ENCODE measurements at places on chromosomes 4 and X.

DNA sequence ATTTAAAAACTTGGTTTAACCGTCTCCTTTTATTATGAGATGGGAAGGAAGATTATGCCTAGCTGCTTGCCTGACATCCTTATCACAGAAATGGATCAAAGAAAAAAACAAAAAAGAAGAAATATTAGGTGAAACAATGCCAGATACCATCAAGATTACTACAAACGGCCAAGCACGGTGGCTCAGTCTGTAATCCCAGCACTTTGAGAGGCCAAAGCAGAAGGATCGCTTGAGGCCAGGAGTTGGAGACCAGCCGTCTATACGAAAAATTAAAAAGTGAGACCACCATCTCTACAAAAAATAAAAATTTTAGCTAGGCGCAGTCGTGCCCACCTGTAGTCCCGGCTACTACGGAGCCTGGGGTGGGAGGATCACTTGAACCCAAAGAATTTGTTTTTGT lies 2.3 kb downstream of the FRYL start:
- no peaks in the 10 kb centered on the region for H3K27me3 ChIP-seq
- no peak overlapping the region for H3K27ac ChIP-seq
- no peak for DNase-seq

DNA sequence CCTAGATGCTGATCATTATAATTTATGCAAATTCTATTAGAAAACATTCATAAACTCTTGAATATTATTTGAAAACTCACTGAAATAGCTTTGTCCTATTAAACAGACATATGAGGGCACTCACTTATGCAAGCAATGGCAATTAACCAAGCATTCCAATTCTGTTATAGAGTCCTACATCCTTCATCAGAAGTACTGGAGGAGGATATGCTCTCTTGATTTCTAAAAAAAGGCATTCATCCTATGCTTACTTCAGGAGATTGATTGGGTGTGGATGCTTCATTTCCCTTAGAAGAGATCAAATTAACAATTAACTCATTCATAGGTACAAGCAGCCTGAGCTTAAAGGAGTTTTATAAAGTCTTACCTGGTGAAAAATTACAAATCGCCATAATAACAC lies 1317.2 kb downstream of the PCDH7 start:
- no peak overlapping the region for H3K4me3 ChIP-seq
- H3K4me1 ChIP-seq = no peaks in the 10 kb centered on the region
- no peak overlapping the region for H3K27ac ChIP-seq
- no peaks in the 10 kb centered on the region for H3K36me3 ChIP-seq
- H3K27me3 ChIP-seq = no peaks in the 10 kb centered on the region

DNA sequence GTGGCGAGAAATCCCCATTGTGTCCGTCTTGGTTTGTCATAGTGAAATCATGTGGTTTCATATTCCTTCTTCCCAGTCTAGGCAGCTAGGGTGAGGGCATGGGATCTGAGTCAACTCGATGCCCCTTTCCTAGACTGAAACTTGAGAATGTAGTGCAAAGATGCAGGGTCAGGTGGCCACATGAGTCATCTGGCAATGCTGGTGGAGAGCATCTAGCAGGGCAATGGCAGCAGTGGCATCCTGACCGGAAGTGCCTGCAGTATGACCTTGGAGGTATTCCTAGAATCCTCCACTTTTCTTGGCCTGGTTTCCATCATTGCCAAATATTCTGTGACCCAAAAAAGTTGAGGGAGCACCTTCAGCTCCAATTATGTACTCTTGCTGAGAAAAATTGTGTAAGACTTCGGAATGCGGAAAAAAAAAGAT lies 39.1 kb upstream of the TMEM184C start:
- no peak overlapping the region for H3K4me3 ChIP-seq
- no peaks in the 10 kb centered on the region for H3K4me1 ChIP-seq
- no peak for DNase-seq
- H3K36me3 ChIP-seq = no peaks in the 10 kb centered on the region
- peaks cover 3% of the 10 kb centered on the region for H3K27me3 ChIP-seq

DNA sequence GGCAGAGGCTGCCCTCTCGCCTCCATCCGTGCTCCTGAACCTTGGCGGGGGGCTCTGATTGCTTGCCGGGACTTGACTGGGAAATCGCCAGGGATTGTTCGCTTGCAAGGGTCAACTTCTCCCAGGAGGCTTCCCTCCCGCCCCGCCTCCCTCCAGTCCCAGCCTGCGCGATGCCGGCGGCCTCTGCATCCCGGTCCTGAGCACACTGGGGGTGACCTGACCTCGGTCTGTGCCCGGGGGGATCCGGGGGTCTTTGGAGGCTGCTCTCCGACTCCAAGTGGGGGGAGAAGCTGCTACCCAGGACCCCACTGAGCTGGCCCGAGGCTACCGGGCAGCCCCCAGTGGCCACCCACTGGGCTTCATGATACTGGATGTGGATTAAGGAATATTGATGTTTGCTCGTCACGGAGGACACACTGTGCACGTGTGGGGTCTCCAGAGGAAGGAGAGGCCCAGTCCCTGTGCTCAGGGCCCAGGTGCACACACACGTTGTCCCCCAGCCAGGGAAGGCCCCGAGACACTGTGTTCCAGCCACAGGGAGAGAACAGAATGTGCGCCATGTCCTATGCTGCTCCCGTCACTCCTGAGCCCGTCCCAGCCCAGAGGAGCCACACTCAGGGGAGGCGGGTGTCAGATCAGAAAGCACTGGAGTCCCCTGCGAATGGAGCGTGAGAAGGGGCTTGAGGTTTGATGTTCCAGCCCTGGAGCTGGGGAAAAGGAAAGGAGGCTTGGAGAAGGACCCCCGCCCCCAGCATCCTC lies 55.9 kb upstream of the NKX1-1 start:
- H3K27me3 ChIP-seq = peaks cover 7% of the 10 kb centered on the region
- DNase-seq = no peak
- no peak overlapping the region for H3K4me3 ChIP-seq
- no peaks in the 10 kb centered on the region for H3K4me1 ChIP-seq

- peak overlapping the region; percentile 91 for H3K4me3 ChIP-seq
- H3K27me3 ChIP-seq = peaks cover 5% of the 10 kb centered on the region
- H3K4me1 ChIP-seq = peaks cover 40% of the 10 kb centered on the region
- peaks cover 40% of the 10 kb centered on the region for H3K36me3 ChIP-seq
- H3K27ac ChIP-seq = peak overlapping the region; percentile 87
- DNase-seq = peak; percentile 11
These were observed 672 bp downstream of the PGM2 start for GRCh38 chr4:37827030-37827685.

DNA sequence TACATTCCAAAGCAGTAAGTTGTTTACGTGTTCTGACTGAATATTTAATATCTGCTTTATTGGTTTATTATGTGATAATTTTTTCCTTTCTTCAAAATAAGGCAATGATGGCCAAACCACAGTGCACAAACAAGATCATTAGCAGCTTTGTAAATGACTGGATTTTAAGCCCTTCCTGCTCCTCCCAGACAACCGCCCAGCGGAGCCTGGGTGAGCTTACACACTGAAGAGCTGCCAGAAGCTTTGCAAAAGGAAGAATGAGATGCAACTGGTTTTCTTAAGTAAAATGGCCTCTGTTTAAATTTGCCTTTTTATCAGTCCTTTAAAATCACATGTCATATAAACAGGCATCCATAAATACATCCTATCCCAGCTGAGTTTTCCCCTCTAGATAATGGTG lies 52.2 kb downstream of the SPARCL1 start:
- no peaks in the 10 kb centered on the region for H3K27me3 ChIP-seq
- H3K27ac ChIP-seq = no peak overlapping the region

DNA sequence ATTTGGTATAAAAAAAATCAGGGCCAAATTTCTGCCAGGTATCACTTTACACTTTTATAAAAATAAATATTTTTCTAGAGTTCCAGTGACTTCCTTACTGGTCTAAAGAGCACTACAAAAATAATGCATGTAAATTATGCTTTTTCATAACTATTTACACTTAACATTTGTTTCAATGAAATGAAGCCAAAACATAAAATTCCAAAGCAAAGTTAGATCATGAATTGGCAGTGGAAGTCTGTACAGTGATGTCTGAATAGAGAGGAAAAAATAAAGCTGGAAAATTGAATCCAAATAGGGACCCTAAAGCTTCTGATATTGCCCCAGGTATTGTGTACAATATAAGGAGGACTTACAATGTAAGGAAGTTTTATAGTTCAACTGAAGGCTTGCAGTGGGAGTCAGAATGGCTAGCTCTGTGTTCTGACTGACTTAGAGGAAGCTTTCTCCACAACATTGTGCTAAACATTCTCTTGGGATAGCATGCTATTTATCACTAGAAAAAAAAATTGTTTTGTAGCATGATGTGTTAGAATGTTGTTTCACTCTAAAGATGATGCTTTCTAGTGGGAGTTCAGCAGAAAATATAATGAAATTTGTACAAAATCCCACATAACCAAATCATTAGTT lies 288.2 kb upstream of the UGT8 start:
- no peaks in the 10 kb centered on the region for H3K36me3 ChIP-seq
- no peak overlapping the region for H3K27ac ChIP-seq
- H3K27me3 ChIP-seq = no peaks in the 10 kb centered on the region
- H3K4me1 ChIP-seq = no peaks in the 10 kb centered on the region

DNA sequence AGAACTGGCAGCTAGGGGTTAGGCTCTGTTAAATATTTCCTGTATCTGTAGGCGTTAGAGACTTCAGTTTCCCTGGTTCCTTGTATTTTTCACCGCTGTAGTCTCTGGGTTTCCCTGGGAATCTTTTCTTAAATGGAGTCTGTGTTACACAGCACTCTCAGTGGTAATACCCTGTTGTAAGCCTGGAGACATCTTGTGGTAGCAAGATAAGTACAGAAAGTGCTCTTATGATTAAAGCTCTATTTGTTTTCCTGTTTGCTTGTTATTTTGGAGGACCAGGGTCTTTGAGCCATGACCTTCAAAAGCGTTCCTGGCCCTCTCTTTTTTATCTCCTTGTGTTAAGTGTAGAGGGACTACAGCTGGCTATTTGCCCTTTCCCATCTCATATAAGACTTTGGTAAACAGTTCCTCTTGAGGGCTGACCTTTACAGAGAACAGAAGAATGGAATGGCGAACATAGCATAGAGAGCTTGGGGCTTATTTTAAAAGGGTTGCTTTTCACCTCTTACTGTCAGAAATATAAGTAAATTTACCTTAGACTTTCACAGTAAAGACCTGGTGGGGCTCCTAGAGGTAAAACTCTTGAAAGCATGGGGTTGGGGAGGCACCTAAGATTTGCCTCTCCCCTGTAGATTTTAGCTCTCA lies 782.5 kb downstream of the FAT4 start:
- H3K4me3 ChIP-seq = no peak overlapping the region
- no peaks in the 10 kb centered on the region for H3K4me1 ChIP-seq
- H3K27me3 ChIP-seq = no peaks in the 10 kb centered on the region
- DNase-seq = no peak
- no peaks in the 10 kb centered on the region for H3K36me3 ChIP-seq

- H3K4me1 ChIP-seq = no peaks in the 10 kb centered on the region
- H3K4me3 ChIP-seq = no peak overlapping the region
- DNase-seq = no peak
These were observed 586.1 kb upstream of the PITX2 start for GRCh38 chr4:111208970-111209369.

- peaks cover 48% of the 10 kb centered on the region for H3K4me1 ChIP-seq
- no peak overlapping the region for H3K27ac ChIP-seq
- H3K27me3 ChIP-seq = no peaks in the 10 kb centered on the region
These were observed 75.7 kb downstream of the FAM114A1 start for GRCh38 chr4:38943343-38943742.

DNA sequence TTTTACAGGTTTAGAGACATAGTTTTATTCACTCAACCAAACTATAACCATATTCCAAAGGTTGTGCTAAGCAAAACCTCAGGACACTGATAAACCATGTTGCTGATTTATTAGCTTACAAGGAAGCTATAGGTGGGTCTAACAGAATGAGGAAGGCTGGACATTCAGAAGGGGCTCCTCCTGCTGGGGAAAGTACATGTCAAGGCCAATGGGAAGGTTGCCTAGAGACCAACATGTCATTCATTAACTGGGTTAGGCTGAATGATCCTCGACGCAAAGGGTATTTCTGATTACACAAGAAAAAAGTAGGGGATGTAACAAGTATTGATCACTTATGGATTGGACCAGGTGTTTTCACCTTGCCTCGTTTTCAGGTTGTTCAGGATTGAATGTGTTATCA lies 30.3 kb downstream of the SLC10A6 start:
- no peak overlapping the region for H3K27ac ChIP-seq
- H3K27me3 ChIP-seq = no peaks in the 10 kb centered on the region
- no peaks in the 10 kb centered on the region for H3K36me3 ChIP-seq
- no peak for DNase-seq

DNA sequence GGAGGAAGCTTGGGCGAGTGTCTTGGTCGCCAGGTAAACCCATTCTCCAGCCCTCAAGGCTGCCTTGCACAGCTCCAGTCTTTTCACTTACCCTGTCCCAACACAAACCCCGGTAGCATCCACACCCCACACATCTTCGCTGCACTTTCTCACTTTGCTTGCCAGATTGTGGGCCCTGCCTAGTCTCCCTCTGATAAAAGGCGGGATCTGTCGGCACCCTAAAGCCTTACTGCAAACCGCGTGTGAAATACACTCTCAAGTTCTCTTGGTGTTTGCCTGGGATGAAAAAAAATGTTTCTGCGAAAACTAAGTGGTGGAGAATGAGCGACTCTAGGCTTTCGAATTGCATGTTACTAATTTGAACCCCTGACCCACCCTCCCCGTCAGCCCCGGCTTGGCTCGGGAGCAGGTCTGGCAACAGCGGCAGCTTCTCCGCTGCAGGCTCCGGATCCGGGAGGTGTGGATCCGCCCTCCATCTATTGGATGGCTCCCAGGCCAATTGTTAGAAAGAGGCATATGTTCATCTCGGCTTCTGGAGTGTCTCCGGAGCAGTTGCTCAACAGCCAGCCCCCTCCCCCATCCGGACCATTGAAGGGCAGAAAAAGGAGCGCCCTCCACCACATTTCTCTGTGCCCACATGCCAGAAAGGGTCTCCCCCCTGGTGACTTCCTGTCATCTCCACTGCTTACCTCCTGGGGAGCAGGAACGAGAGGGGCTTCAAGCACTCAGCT lies 3.0 kb upstream of the CITED1 start:
- H3K27ac ChIP-seq = no peak overlapping the region
- H3K4me3 ChIP-seq = no peak overlapping the region
- H3K4me1 ChIP-seq = peaks cover 14% of the 10 kb centered on the region
- no peak for DNase-seq
- no peaks in the 10 kb centered on the region for H3K36me3 ChIP-seq

GRCh38 chr4:27096142-27096824 lies 235.6 kb downstream of the STIM2 start:
- H3K4me1 ChIP-seq = no peaks in the 10 kb centered on the region
- no peak overlapping the region for H3K27ac ChIP-seq
- H3K27me3 ChIP-seq = no peaks in the 10 kb centered on the region
- no peaks in the 10 kb centered on the region for H3K36me3 ChIP-seq

DNA sequence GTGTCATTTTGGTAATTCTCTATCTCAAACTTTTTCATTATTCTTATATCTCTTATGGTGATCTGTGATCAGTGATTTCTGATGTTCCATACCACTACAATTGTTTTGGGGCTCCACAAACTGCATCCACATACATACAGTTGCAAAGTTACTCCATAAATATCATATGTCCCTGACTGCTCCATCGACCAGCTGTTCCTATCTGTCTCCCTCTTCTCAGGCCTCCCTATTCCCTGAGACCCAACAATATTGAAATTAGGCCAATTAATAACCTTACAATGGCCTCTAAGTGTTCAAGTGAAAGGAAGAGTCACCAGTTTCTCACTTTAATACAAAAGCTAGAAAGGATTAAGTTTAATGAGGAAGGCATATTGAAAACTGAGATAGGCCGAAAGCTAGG lies 108.7 kb downstream of the ANAPC10 start:
- no peak for DNase-seq
- H3K27ac ChIP-seq = no peak overlapping the region
- H3K4me1 ChIP-seq = peaks cover 1% of the 10 kb centered on the region
- peaks cover 11% of the 10 kb centered on the region for H3K36me3 ChIP-seq
- H3K4me3 ChIP-seq = no peak overlapping the region

GRCh38 chrX:46737041-46737440 lies 21.9 kb downstream of the SLC9A7 start:
- no peak overlapping the region for H3K27ac ChIP-seq
- no peak overlapping the region for H3K4me3 ChIP-seq
- DNase-seq = no peak

Measured in activated T-helper 2 cell treated with anti-CD3 and anti-CD28 coated beads, Interferon-gamma antibody, Interleukin-2, Interleukin-4, amounts not matched to agents 10 μg/mL and 5 μg/mL and 100 μg/mL, durations not matched to agents 14 hours and 24 hours and 36 hours (primary cell).